Mammary epithelial cell (primary cell): ENCODE measurements at places on chromosomes 5 and 9. TPM values are rescaled to one million over a fixed set of nuclear protein-coding genes. Genes with fewer than 3 reads are reported as not detected.

PTGR1 gene
- 49.0 TPM for total RNA-seq

MAML1 gene
- 15.9 and 17.7 TPM in 2 replicates for total RNA-seq

GRCh38 chr9:78565481-78565880 lies 268.6 kb downstream of the PSAT1 start:
- no peak for DNase-seq

GRCh38 chr9:88998503-88998902 lies 7.2 kb downstream of the S1PR3 start:
- DNase-seq: no peak

- no peak for DNase-seq
These were observed 363.8 kb downstream of the LRRC70 start for GRCh38 chr5:62942384-62942783.

DNA sequence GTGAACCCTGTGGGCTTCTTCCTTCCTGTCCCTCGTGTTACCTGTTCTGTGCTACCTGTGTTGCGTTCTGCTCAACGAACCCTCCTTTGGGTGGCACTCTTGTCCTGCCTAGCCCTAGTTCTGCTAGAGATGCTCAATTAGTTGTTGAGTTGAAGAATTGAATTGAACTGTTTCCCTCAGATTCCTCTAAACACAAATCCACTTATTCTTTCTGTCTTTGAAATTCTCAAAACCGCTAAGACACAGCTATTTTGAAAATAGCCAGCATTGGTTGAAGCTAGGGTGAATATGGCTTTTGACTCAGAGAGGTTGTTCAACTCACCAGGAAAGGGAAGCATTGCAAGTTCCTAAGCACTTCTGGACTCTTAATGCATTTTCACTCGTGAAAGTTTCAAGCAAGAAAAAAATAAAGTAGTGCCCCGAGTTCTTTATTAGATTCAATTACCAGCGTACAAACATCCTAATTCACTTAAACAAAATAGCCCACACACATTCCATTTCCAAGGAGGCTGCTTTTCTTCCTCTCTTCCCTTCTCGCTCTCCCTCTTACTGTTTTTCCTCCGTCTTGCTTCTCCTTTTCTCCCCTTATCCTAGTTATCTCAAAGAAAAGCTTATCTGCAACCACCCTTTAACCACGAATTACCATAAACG lies 642 bp upstream of the ITGA1 start:
- peak; percentile 65 for DNase-seq

GRCh38 chr5:179231309-179231708 lies 114.0 kb downstream of the ADAMTS2 start:
- no peak for DNase-seq

GRCh38 chr5:31587546-31587945 lies 51.4 kb upstream of the PDZD2 start:
- DNase-seq: no peak

TNFSF15 gene
- total RNA-seq: 1.3 TPM

DNA sequence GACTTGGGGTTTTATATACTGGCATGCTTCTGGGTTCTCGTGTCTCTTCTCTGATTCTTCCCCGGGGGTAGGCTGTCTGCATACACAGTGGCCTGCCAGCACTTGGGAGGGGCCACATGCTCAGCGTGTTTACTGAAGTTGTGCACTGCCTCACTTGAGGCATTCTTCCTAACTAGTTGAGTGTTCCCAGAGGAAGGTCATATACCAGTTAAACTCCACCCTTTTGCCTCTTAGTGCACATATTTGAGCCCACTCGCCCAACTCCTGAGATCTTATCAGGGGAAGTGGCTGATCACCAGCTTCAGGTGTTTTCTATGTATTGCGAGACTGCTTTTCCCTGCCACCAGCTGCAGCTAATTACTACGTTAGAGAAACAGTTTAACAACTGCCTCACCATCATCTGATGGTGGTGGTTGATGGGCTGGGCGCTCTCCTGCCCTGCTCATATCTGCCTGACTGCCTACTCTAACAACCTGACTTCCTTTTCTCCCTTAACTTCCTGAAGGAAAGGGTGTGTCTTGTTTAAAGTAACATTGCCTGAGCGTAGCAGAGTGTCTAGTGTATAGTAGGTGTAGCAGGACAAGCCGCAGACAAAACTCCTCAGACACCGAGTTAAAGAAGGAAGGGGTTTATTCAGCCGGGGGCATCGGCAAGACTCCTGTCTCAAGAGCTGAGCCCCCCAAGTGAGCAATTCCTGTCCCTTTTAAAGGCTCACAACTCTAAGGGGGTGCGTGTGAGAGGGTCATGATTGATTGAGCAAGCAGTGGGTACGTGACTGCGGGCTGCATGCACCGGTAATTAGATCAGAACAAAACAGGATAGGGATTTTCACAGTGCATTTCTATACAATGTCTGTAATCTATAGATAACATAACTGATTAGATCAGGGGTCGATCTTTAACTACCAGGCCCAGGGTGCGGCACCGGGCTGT lies 60.1 kb upstream of the CLINT1 start:
- no peak for DNase-seq

DNA sequence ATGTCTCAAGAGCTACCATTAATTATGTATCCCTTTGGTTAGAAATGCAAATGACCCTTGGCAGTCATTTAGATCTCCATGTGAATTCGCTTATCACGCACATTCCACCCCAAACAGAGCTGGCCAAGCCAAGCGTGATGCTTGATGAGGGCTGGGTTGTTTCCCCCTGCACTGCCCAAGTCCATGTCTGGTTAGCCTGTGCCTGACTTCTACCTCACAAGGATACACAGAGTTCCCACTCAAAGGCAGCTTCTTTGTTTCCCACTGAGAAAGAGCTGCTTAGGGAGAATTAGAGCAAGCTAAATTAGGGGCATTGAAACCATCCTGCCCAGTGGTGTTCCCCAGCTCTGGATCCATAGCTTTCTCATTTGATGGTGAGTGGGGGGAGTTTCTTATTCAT lies 87.2 kb downstream of the FSTL4 start:
- DNase-seq: no peak

- no peak for DNase-seq
These were observed 24.1 kb upstream of the TRAF1 start for GRCh38 chr9:120950421-120951388.

GRCh38 chr5:151038801-151039238 lies 18.4 kb downstream of the GPX3 start:
- DNase-seq: peak; percentile 68

DNA sequence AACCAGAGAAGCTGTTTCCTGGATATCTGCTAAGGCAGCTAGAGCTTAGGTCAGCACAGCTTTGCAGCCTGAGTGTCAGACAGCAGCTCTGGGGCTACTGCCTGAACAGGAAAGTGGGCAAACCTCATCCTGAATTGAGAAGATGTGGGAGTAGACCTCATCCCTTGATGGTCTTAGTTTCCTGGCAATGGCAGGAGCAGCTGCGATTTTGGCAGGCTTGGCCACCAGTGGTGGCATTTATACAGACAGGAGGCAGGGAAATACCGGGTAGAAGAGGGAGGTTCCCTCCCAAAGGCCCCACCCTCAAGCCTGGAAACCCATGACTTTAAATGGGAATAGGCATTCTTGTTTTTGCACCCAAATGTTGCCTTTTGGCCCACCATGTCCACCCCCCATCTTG lies 69.7 kb downstream of the LIX1 start:
- DNase-seq: no peak

DNA sequence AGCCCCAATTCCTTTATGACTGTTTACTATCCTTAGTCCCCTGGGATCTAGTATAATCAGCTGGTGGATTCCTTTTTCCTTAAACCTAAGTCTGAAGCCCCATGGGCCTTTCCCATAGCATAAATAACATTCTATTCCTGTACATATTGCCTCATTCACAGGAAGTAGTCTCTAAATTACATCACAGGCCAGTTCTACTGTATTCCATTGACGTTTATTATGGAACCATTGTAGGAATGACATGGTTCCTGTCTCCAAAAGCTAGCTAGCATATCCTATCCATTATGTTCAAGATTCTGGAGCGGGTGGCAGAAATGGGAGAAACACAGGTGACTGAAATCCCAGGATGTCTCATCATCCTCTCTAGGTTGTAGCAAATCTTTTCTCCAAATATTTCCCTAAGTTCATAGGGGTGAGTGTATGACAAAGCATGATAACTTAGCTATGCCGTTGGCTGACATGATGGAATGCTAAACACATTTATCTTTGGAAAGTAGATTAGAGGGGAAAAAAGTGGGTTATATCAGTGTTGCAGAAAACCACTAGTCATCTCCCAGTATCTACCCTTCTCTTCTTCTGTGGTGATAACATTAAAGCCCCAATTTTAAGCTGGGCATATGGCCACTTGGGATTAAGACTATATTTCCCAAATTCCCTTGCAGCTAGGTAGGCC lies 140.1 kb downstream of the FGF1 start:
- no peak for DNase-seq

- no peak for DNase-seq
These were observed 4.4 kb downstream of the HNRNPH1 start for GRCh38 chr5:179618923-179619554.

GRCh38 chr5:95649842-95650620 lies 3.5 kb downstream of the RFESD start:
- DNase-seq: no peak

DNA sequence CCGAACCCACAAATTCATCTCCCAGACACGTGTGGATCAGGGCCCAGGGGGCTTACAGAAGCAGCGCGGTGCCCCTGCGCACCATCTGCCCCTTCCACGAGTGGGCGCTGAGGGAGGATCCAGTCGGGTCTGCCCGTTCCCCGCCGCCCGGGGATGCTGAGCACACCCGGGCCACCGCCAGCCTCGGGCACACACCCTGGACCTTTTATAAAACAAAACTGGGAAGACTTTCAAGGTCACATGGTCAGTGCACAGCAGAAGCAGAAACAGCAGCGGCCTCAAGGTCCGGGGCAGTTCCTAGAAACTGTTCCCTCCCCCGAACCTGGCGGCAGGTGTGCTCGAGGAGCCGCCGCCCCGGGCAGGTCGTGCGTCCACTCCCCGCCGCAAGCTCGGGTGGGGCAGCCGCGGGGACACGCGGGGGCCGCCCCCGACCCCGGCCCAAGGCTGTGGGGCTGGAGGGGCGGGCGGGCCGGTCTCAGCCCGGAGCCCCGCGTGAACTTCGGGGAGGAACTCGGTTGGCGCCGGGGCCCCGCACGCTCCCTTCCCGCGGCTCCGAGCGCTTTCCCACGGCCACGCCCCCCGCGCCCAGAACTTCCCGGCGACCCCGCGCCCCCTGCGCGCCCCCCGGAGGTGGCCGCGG lies 633 bp upstream of the PPP1R26 start:
- DNase-seq: peak; percentile 25

- DNase-seq: no peak
These were observed 118.5 kb downstream of the INVS start for GRCh38 chr9:100217536-100217935.

- DNase-seq: no peak
These were observed 609.5 kb upstream of the RGMB start for GRCh38 chr5:98163796-98164493.

DNA sequence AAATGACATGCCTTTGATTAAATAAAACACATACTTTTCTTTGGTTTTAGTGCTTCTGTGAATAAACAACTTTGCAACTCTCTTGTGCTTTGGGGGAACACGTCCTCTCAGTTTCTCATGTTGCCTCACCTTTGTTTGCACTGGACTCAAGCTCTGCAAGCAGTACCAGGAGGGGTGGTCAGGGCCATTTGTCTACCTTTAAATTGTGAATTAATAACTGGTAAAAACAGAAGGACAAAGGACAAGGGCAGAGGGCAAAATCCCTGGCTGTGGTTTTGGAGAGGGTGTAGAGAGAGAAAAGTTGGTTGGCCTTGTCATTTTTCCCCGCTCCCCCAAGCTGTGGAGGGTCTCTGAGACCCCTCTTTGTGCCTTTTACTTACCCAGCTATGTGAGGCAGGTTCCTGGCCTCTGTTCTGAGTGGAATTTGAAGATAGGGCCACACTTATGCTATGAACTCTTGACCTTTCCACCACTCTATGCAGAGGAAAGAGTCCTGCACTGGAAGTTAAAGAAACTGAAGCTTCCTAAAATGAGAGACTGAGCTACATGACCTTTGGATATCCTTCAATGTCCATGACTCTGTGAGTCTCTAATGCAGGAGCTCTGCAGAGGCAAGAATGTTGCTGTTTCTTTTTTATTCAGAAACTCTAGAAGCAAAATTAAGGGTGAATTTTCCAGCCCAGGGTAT lies 55.1 kb upstream of the MOCS2 start:
- DNase-seq: no peak

GABRA1 gene
- not detected in 2 replicates for total RNA-seq

CCDC192 gene
- total RNA-seq: not detected

GRCh38 chr5:160152901-160153300 lies 33.7 kb upstream of the PWWP2A start:
- no peak for DNase-seq

- DNase-seq: peak; percentile 56
These were observed 1.5 kb downstream of the SPAAR start for GRCh38 chr9:35910613-35911359.

- DNase-seq: peak; percentile 68
These were observed at the start of gene TGFBI for GRCh38 chr5:136028782-136029742. TGFBI (plus strand) TSS chr5:136028988; CDS start chr5:136029056, 68 bp downstream.

PCDHB7 gene
- total RNA-seq: 0.14 TPM in 1 of 2 replicates, not detected in the other

GRCh38 chr5:57172466-57173318 lies 1.2 kb upstream of the GPBP1 start:
- DNase-seq: peak; percentile 24

DNA sequence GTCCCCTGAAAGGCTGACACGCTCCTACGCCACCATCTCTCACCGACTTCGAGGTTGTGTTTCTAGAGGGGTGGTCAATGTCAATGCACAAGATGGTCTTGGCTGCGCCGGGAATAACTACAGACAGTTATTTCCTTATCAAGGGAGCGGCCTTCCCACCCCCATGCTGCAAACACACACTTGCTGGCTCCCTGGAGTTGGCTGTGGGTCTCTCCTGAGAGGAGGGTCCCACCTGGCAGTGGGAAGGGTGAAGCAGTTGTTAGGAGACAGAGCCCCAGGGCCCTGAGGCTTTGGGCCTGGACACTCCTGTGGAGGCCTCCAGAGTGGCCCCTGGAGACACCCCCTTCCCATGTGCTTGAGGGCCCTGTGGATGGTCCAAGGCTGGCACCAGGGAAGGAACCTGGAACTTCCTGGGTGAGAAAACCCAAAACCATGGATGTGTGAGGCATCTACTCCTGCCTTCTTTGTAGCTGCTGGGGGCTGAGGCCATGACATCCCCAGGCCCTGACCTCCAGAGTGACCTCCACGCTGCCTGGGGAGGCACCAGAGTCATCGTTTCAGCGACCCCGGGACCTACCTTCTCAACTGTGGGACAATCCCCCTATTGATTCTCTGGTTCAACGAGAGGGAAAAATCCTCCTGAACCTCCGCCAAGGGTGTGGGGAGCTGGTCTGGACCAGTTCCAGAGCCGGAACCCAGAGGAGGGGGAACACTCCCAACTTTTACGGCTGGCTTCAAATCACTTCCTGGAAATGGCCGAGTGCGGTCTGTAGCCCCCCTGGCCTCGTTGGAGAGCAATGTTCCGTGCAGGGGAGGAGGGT lies 101.1 kb upstream of the COL5A1 start:
- DNase-seq: no peak

SNX18 gene
- total RNA-seq: 84.0 TPM

- peak; percentile 34 for DNase-seq
These were observed 21.8 kb upstream of the ANKRD18A start for GRCh38 chr9:38641985-38642864.

KIF4B gene
- not detected in 2 replicates for total RNA-seq
